ENCODE measurements at places on chromosomes 4 and X.

- no peak for DNase-seq
These were observed 160.8 kb upstream of the VCX3A start for GRCh38 chrX:6695717-6696116.

- no peak for DNase-seq
These were observed 240.1 kb downstream of the FRAS1 start for GRCh38 chr4:78297116-78297800.

DNA sequence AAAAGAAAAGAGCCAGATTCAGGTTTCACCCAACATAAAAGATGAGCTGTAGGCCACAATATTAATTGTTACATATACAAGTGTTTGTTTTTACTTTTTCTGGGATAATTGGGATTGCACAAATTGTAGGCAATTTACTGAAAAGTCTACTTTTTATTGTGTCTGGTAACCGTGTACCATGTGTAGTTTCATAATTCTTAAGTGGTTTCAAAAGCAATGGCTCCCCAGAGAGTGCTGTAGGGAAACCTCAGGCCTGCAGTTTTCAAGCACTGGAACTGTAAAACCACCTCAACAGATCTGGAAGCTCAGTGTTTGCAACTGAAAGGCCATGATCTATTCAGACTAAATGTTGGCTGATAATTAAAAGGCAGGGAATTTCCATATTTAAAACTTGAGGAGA is 53.9 kb upstream of the MMAA start:
- DNase-seq, result no peak

DNA sequence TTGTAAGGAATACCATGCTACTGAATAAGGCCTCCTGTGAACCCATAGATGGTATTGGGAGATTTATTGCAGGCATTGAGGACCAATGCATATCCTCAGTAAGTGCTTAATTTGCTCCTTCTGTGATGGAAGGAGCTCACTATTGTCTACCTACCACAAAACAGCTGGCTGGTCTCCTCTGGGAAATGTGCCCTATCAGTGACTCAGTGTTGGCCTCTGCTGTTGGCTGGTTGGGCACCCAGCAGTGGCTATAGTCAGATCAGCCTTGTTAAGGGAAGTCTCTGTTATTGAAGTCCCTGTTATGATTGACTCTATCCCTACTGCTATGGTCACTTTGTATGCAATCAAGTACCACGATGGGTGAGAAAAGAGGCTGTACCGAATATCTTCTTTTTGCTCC is 27.5 kb upstream of the OTUD4 start:
- DNase-seq, result no peak

GRCh38 chr4:104462641-104463040 is 32.1 kb downstream of the CXXC4 start:
- DNase-seq, result no peak

DNA sequence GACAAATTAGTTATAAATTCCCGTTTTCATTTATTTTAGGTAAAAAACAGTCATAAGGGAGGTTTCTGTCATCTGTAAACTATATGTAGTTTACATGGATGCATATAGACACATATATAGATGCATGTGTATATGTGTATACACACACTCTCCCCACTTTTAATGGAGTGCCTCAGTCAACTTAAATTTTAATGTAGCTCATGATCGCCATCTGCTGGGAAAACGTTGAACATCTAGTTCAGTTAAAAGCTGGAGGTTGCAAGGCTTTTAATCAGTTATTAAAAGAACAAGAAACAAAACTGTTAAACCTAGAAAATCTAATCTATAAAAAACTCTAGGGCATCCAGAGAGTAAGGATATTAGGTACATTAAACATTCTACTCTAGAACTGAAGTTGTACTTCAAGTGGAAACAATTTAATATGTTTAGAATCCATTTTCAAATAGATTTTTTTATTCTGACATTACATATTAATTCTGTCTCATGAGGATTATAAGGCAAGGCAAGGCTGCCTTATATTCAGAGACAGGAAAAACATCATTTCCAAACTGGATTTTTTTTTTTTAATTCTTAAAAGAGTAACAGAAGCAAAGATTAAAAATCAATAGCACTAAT is 122.6 kb downstream of the SHISA3 start:
- peak; percentile 36 for DNase-seq

DNA sequence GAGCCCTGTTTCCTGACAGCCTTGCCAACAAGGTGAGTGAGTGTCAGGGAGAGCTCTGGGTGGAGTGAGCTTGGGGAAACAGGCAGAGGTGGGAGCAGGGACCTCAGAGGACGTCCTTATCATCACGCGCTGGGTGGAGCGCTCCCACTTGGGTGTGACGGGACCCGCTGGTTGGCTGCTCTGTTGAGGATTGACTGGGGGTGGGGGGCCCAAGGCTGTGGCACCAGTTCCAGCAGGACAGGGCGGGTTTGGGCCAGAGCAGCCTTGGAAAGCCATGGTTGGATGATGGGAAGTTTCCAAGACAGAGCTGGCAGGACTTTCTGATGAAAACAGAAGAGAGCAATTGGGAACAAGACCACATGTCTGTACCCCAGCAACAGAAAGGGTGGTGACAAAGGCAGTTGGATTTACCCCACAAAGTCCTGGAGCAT is 3.0 kb upstream of the PCGF3 start:
- no peak for DNase-seq

DNA sequence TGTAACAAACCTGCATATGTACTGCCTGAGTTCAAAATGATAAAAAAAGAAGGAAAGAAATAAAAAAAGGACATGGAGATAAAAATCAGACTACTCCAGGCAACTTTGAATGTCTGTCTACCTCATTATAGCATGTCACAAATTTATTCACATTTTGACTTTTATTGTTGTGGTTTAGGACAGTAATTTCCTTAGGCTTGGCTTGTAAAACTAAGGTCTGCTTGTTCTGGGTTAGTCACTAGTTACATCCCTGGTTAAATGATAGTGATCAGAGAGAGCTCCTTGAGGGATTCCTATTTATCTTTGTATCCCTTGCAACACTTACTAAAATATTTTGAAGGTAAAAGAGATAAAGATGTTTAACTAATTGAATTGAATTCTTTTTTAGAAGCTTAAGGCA is 42.5 kb upstream of the ITM2A start:
- no peak for DNase-seq

GRCh38 chrX:10831716-10832502 is 211.5 kb upstream of the MID1 start:
- DNase-seq, result no peak

- no peak for DNase-seq
These were observed 17.9 kb upstream of the UBA6 start for GRCh38 chr4:67718848-67719247.

GRCh38 chr4:47840291-47840690 is 2.4 kb upstream of the CORIN start:
- DNase-seq, result no peak

GRCh38 chrX:9638871-9639270 is 126.8 kb downstream of the GPR143 start:
- DNase-seq, result no peak

GRCh38 chr4:92399032-92399431 is 95.3 kb downstream of the GRID2 start:
- DNase-seq, result no peak

GRCh38 chrX:105975382-105975781 is 63.1 kb downstream of the SERPINA7 start:
- no peak for DNase-seq

- no peak for DNase-seq
These were observed 484.0 kb upstream of the TECRL start for GRCh38 chr4:64893205-64893604.

- DNase-seq, result no peak
These were observed 58.0 kb downstream of the PPEF2 start for GRCh38 chr4:75844151-75844662.

- DNase-seq, result no peak
These were observed 28.5 kb downstream of the EMCN start for GRCh38 chr4:100489305-100489704.

GRCh38 chrX:94576367-94577004 is 902.5 kb downstream of the FAM133A start:
- DNase-seq, result no peak

GRCh38 chr4:3514806-3515501 is 17.3 kb downstream of the LRPAP1 start:
- DNase-seq, result no peak

GRCh38 chrX:134911348-134911747 is 79.4 kb upstream of the SMIM10 start:
- DNase-seq, result no peak

GRCh38 chr4:48157271-48157670 is 23.2 kb upstream of the TXK start:
- no peak for DNase-seq

GRCh38 chr4:183600189-183600685 is 58.7 kb downstream of the RWDD4 start:
- no peak for DNase-seq

DNA sequence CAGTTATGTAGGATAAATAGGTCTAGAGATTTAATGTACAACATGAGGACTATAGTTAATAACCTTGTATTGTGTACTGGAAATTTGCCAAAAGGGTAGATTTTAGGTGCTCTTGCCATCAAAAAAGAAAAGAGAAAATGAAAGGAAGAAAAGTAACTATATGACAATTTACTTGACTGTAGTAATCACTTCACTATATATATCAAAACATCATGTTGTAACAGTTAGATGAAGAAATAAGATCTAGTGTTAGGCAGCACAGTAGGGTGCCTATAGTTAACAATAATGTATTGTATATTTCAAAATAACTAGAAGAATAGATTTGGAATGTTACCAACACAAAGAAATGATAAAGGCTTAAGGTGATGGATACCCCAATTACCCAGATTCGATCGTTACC is 35.9 kb upstream of the AP1S2 start:
- DNase-seq, result no peak

DNA sequence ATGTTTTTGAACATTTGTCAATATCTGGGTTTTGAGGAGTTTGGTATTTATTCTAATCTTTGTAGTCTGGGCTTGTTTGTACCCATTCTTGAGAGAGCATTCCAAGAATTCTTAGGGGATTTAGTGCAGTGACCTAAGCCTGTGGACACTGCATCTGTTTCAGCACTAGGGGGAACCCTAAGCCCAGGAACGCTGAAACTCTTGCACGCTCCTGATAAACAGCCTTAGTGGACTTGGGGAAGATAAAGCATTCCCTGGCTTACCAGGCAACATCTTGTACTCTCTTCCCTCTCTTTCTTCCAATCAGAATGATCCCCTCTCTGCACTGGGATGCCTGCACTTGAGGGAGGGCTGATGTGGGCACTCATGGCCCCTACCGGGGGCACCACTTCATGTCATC is 654.9 kb upstream of the HTR2C start:
- no peak for DNase-seq

DNA sequence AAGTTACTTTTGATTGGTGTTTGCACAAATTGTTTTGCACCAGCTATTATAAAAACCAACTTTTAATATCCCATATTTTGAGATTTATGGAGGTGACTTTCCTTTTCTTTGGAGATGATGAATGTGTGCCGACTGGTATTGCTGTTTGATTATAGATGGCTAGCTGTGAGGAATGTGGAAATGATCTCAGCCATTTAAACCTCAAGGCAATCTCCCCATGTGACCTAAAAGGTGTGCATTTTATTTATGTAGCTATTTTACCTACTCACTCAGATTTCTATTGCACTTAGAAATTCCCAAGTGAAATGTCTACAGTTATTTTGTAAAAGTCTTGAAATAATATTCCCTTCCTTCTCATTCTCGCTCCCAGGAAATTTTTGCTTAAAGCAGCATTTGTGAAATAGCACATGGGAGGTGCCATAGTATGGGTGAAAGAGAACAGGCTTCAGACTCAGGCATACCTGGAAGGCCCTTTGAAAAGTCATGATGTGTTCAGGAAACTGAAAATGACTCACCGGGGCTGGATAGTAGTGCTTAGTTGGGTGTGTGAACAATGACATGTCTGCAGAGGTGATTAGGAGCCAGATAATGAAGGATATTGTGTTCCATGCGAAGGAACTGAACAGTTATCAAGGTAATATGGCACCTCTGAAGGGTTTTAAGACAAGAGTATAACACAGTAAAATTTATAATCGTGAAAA is 247.6 kb downstream of the CBLL2 start:
- no peak for DNase-seq

DNA sequence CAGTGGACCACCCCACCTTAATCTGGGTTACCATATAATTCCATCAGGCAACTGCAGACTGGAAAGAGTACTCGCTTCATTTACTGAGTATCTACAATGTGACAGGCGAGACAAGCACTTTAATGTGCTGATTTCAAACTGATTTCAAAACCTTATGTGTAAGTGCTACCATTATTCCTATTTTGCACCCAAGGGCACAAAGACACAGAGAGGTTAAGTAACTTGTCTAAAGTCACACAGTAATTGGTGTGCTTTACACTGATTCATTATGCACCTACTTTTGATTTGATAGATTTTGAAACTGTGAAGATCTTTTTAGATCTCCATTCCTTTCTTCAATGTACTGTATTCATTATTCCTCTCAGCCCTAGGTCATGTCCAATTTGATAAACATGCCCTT is 192.4 kb downstream of the MGST2 start:
- no peak for DNase-seq

- no peak for DNase-seq
These were observed 513.6 kb upstream of the PITX2 start for GRCh38 chr4:111136438-111136837.

GRCh38 chr4:106707776-106708463 is 328.2 kb downstream of the DKK2 start:
- no peak for DNase-seq

- DNase-seq, result no peak
These were observed 230.2 kb upstream of the JADE1 start for GRCh38 chr4:128579154-128579853.
